ENCODE measurements at places on chromosomes 1 and 21. TPM values are rescaled to one million over a fixed set of nuclear protein-coding genes. Genes with fewer than 3 reads are reported as not detected.

The TRIM17 gene
- under 0.01 TPM for total RNA-seq

The PLA2G2D gene
- total RNA-seq, result not detected

The ST6GALNAC5 gene
- total RNA-seq, result 140 TPM

The FAM3B gene
- not detected for total RNA-seq

The CASQ1 gene
- total RNA-seq, result not detected

The CELA2A gene
- not detected for total RNA-seq

The OR2T2 gene
- total RNA-seq, result not detected

The LRRC39 gene
- total RNA-seq, result 0.37 TPM

The ZNF672 gene
- 16.3 TPM for total RNA-seq

The GOLT1A gene
- total RNA-seq, result not detected

The KRTAP19-3 gene
- total RNA-seq, result not detected

The VSIG8 gene
- total RNA-seq, result not detected

The CDA gene
- total RNA-seq, result not detected

The SLC44A3 gene
- total RNA-seq, result 0.65 TPM

The TMEM269 gene
- total RNA-seq, result not detected

The LORICRIN gene
- total RNA-seq, result not detected

The SHC1 gene
- 249 TPM for total RNA-seq

The HES2 gene
- total RNA-seq, result not detected

The CHI3L1 gene
- total RNA-seq, result 339 TPM

The DNAH14 gene
- 27.2 TPM for total RNA-seq

The BCL2L15 gene
- total RNA-seq, result under 0.01 TPM

The ASTN1 gene
- total RNA-seq, result under 0.01 TPM

The HUNK gene
- total RNA-seq, result not detected

The HP1BP3 gene
- 252 TPM for total RNA-seq

The KCNK2 gene
- total RNA-seq, result 5.3 TPM
